Activated CD4-positive, alpha-beta T cell treated with anti-CD3 and anti-CD28 coated beads for 1 hour (primary cell): ENCODE measurements at places on chromosomes 5 and 9.

GRCh38 chr5:181060231-181060590 is 20.1 kb downstream of the BTNL9 start:
- no peak for DNase-seq

DNA sequence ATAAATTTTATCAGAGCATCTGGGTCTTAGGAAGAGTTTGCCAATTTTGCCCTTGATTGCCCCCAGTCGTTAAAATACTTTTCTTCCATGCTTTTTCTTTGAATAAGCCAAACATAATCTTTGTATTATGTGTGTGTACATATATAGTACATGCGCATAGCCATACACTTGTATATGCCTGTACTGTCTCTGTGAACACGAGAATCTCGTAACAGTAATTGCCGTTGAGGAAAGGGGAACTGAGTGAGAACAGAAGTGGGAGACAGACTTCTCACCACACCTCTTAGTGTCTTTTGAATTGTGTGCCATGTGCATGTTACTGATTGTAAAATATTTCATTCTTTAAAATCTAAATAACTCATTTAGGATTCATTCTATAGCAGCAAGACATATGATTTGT is 79.6 kb upstream of the GRHPR start:
- DNase-seq: no peak

DNA sequence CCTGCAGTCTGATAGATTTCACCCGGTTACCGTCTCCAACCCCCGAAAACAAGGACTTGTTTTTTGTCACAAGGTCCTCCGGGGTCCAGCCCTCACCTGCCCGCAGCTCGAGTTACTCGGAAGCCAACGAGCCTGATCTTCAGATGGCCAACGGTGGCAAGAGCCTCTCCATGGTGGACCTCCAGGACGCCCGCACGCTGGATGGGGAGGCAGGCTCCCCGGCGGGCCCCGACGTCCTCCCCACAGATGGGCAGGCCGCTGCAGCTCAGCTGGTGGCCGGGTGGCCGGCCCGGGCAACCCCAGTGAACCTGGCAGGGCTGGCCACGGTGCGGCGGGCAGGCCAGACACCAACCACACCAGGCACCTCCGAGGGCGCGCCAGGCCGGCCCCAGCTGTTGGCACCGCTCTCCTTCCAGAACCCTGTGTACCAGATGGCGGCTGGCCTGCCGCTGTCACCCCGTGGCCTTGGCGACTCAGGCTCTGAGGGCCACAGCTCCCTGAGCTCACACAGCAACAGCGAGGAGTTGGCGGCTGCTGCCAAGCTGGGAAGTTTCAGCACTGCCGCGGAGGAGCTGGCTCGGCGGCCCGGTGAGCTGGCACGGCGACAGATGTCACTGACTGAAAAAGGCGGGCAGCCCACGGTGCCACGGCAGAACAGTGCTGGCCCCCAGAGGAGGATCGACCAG is 121.3 kb downstream of the DAB2IP start:
- no peak for DNase-seq

- DNase-seq: no peak
Measured at GRCh38 chr5:132856011-132856410, 10.3 kb downstream of the GDF9 start.

- DNase-seq: no peak
Measured at GRCh38 chr9:15738011-15738410, 185.2 kb downstream of the CCDC171 start.

DNA sequence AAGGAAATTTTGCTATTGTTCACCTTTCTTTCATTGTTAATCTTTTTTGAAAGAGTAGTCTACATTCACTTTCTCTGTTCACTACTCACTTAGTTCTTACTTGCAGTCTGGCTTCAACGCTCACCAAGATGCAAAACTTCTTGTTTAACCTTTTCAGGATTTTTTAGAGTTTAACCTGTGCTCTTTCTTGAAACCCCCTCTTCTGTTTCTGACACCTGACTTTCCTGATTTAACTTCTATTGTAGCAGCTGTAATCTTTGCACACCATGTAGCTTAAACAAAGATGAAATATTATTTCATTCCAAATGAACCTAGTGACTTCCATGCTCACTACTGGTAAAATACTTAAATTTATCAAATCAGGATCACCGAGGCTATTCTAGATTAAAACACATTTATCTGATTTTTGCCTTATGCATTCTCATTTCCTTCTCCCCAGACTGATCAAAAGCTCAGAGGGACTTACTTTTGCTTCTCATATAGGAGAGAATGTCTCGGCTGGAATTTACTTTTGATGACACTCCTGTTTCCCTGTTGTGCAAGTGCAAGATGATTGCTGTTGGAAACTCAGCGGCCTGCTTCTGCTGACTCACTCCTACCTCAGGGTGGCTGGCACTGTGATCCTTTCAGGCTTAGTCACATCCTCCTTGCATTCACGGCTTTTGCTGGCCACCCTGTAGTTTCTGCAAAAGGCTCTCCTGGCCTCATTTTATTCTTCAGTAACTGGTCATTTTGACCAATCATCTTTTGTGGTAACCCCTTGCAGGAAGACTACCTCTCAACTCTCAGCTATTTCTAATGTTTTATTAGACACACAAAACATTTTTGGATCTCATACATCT is 109.3 kb upstream of the IFNE start:
- peak; percentile 13 for DNase-seq

DNA sequence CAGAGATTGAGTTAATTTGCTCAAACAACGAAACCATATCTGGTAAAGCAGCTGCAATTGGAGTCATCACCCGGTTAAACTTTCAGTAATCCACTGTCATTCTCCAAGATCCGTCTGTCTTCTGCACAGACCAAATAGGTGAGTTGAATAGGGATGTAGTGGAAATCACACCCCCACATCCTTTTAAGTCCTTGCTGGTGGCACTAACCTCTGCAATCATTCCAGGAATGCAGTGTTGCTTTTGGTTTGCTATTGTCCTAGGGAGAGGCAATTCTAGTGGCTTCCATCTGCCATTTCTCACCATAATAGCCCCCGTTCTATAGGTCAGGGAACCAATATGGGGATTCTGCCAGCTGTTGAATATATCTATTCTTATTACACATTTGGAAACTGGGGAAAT is 14.6 kb upstream of the BTF3 start:
- no peak for DNase-seq

DNA sequence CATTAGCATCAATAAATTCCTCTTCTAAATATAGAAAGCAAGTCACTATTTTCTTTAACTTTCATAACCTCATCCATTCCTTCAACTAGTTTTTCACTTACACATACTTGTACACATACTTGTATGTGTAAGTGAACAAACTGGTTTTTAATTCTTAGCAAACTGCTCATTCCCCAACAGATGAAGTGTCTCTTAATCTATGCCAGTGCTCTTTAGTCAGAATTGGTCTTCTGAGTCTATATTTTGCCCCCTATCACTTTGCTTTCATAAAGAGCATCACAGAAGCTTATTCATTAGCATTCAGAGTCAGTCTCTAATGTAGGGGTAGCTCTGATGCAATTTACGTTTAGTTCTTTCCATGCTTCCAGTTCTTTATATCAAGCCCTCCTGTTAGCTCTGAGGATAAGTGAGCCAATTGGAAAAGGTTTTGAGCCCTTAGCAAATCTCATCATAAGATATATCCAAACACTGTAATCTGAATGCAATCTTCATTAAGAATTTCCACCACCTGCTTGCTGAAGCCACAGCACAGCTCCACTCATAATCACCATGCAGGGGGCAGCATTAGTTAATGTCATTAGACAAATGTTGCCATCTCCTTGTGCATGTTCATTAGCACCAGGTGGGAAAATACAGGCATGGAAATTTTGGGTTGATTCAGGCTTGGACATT is 178.5 kb upstream of the SLC24A2 start:
- DNase-seq: no peak

- DNase-seq: no peak
Measured at GRCh38 chr5:78829811-78830527, 155.1 kb downstream of the ARSB start.

- DNase-seq: no peak
Measured at GRCh38 chr9:70121818-70122436, 78.3 kb downstream of the MAMDC2 start.

- no peak for DNase-seq
Measured at GRCh38 chr5:90353254-90353653, 56.3 kb downstream of the CETN3 start.

DNA sequence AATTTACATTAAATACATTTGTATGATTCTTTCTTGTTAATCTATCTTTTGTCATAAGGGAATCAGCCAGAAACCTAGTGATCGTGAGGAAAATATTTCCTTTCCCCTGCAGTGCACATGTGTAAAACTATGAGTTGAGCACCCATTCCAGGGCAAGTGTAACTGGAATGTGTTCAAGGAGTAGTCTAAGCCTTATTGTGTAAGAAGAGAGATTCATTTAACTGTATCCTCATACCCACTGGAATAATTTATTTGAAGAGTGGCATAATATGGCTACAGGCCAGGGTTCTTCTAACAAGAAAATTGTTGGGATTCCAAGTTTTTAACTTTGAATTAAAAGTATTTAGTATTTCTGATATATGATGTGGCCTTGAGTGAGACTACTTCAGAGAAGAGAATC is 1692.7 kb downstream of the EFNA5 start:
- DNase-seq: no peak

- DNase-seq: no peak
Measured at GRCh38 chr5:148915224-148915817, 88.9 kb downstream of the ADRB2 start.

DNA sequence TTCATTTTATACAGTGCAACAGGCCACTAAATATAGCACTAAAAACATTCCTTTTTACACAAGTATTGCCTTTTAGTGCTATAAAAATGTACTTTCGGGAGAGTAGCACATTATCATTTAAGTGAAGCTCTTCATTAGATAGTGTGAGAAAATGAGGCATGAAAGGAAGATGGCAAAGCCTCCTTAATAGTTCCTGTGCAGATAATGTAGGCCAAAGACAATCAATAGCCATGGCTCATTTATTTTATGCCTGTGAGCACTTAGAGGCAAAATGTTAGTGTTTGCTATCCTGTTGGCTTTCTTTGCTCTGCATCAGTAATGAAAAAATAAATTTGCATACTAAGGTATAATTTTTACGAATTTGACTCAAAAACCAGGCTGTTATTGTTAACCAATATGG is 929.5 kb upstream of the C9orf72 start:
- no peak for DNase-seq

- DNase-seq: no peak
Measured at GRCh38 chr5:56993241-56993640, 41.3 kb upstream of the MIER3 start.

- no peak for DNase-seq
Measured at GRCh38 chr9:98867429-98868168, 60.1 kb downstream of the GALNT12 start.

DNA sequence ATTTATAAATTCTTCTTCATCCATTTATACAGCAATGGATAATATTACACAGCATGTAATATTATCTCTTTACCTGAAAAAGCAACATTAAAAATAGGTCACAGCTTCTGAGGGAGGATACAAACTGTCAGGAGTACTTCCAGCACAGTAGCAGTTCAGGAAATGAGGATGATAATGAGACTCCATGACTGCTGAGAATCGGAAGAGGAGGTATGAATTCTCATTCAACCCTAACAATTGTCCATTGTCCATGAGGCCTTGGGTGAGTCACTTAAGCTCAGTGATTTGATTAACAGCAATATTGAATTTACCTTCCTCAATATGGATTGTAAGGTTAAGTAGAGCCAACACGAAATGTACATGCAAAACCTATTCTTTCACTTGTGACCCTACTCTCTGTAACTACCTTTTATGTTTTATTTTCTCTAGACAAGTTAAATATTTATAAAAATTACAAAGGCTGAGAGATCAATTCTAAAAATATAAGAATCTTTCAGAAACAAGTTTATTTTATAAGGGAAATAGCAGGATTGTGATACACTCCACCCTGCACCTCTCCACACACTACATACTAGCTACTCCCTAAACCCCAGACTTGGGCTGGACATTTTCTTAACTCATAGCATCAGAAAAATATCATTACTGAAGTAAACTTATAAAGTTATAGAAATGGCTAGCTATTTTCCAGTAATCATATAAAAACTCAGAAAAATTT is 159.1 kb upstream of the ACOT12 start:
- DNase-seq: no peak

- DNase-seq: no peak
Measured at GRCh38 chr9:93130861-93131481, 3.1 kb downstream of the NINJ1 start.
